ENCODE measurements at places on chromosomes 2 and 18.

DNA sequence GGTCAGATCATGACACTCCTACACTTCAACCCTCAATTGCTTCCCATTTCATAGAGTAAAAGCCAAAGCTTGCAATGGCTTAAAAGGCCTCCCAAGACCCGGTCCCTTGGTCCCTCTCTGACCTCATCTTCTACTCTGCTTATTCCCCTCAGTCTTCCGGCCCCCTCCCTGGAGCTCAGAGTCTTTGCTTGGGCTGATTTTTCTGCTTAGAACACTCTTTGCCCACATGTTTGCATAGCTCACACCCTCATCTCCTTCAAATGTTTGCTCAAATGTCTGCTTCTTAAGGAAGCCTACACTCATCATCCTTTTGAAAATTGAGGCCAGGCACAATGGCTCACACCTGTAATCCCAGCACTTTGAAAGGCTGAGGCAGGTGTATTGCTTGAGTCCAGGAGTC, 65.6 kb upstream of the CAPN13 start:
- DNase-seq = no peak

- DNase-seq = no peak
Measured at GRCh38 chr2:127573298-127573697, 37.8 kb downstream of the MYO7B start.

- DNase-seq = no peak
Measured at GRCh38 chr2:109402980-109403840, 210.6 kb downstream of the SEPTIN10 start.

DNA sequence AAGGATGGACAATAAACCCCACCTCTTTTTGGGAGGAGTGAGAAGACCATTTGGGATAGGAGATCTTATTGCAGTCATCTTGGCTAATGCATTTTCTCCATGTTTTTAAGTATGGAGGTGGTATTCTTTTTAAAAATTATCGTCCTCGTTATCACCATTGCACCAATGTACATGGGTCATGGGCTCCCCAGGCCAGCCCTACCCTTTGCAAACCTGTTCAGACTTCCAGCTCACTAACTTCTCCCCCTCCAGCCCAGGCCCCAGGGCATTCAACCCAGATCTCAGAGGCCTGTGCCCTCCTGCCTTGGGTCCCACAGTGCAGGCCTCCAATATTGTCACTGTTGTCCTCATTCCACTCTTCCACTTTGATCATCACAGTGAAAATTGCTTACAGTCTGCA, 68.4 kb downstream of the BCL2L11 start:
- DNase-seq = no peak

DNA sequence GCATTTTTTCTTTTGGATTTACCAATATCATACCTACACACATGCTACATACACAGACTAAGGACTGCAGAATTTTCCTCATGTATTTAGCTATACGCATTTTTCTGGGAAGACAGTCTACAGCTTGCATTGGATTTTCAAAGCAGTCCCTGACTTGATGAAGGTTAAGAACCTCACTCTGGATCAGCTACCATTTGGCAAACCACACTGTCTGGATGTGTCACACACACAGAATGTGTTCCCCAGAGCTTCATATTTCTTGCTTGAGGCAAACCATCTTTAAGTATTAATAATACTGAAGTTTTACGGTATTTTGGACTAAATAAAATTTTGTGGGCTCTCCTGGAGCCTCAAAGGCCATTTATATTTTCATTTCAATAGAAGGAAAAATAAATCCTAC, 102.3 kb downstream of the TCF4 start:
- no peak for DNase-seq
